Progenitor cell of endocrine pancreas (in vitro differentiated cells): ENCODE measurements at places on chromosomes 6 and 20. TPM values are rescaled to one million over a fixed set of nuclear protein-coding genes. Genes with fewer than 3 reads are reported as not detected.

Gene RIMS4
- 6.3 and 8.2 TPM in 2 replicates for total RNA-seq

Gene DEFB115
- not detected in 2 replicates for total RNA-seq

Gene TSPO2
- total RNA-seq: not detected in 2 replicates

Gene KCNK16
- 32.9 and 35.2 TPM in 2 replicates for total RNA-seq

Gene OPRM1
- not detected in 2 replicates for total RNA-seq

Gene CRISP2
- not detected in 2 replicates for total RNA-seq

Gene SDCBP2
- total RNA-seq: 2.0 and 2.3 TPM in 2 replicates

Gene PRR18
- total RNA-seq: 0.60 and 0.93 TPM in 2 replicates

Gene LINC00237
- not detected in 2 replicates for total RNA-seq

Gene GSTA3
- total RNA-seq: not detected in 2 replicates

Gene RBPJL
- 1.4 and 1.5 TPM in 2 replicates for total RNA-seq

- no peak for DNase-seq
Observed at GRCh38 chr20:11216451-11217314, 542.9 kb upstream of the JAG1 start.

DNA sequence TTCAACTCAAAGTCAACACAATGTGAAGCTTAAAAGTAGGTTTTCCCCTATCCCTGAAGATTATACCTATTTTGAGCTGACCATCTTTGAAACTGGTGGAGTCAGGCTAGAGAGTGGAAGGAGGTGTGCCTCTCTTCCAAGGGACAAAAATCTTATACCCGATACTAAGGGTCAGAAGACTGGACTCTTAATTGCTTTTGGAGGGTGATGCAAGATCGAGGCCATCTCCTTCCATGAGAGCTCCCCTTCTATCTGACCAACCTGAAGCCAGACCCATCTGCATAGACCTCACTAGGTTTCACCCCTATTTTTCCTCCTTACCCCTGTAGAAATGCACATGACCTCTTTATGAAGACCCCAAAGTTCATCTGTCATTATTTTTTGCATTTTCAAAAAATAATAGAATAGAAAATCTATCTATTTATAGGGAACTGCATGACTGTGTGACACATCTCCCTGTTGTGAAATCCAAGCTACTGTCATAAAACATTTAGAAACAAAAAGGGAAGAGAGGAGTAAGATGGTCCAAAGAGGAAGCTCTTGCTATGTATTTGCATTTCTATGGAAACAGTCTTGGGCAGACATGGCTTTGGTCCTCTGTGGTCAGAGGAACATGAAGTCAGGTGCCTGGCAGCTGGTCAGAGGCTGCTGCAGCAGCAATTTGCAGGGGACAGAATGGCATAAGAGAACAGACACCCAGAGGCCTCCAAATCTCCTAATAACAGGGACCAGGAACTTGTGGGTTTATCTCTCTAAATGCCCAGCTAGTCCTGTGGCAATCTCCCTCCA lies 349.2 kb downstream of the MAFB start:
- no peak for DNase-seq

GRCh38 chr6:90895299-90896074 lies 308.6 kb upstream of the MAP3K7 start:
- no peak for DNase-seq

- no peak for DNase-seq
Observed at GRCh38 chr6:34697544-34697836, 923 bp upstream of the ILRUN start.

- DNase-seq: no peak
Observed at GRCh38 chr6:38974389-38975151, 74.0 kb upstream of the GLP1R start.

- DNase-seq: no peak
Observed at GRCh38 chr6:163793011-163793983, 378.8 kb downstream of the QKI start.

GRCh38 chr20:4052554-4052953 lies 37.2 kb upstream of the RNF24 start:
- DNase-seq: no peak

DNA sequence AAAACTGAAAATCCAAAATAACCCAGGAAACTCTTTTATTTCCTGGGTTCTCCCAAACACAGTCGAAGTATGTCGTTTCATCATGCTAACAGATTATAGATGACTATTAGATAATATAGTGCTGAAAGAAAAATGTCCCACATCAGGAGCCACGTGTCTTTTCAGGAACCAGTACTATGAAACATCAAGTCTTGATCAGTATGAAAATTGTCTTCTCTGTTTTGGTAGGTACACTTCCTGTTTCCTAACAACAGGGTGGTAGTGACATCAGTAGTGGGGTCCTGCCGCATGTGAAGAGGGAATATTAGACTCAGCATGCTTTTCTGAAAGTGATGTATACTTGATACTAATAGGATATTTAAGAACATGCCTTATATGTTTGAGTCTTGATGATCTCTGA lies 136.7 kb downstream of the HIVEP1 start:
- DNase-seq: no peak

DNA sequence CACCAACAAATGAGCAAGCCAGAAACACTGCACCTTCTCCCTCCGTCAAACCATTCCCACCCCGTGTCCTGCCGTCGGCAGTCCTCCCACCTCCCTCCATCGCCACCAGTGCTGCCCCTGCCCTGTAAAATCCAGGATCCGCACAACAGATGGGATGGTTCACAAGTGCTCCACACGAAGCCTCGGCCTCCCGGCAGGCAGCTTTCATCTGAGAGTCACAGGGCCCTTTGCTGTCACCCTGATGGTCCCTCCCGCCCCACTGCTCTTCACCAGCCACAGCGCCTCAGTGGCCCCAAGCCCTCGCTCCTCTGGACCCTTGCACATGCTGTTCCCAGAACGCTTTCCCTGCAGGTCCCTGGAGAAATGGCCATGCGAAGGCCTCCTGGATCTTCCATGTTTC lies 12.1 kb downstream of the SLC4A11 start:
- DNase-seq: no peak

GRCh38 chr6:163355426-163355991 lies 59.0 kb upstream of the QKI start:
- DNase-seq: no peak

GRCh38 chr20:32396646-32397160 lies 38.6 kb downstream of the ASXL1 start:
- DNase-seq: no peak

DNA sequence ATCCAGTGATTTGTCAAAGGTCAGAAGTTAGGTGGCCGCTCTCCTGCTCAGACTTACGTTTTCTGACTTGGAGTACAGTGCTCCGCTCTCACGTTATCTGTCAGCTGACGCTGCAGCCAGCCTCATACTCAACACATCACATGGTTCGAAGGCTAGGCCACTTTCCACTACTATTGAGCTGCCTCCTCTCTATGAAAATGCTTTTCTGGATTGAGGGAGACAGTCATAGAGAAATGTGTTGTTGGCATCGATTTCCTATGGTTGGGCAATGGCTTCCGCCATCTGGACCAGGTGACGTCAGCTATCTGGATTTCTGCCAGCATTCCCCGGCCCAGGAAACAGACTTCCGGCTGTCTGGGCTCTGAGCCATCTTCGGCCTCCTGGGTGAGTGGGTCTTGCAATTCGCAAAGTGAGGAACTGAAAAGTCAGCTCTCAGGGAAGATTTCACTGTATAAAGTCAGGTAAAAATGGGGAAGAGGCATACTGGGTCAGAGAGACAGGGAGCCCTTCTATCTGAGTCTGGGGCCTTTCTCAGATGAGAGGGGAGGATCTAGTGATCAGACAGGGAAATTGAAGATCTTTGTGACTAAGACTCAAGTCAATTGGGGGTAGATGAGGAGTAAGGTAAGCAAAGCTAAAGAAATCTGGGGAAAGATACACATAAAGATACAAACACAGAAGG lies 37.5 kb upstream of the IER3 start:
- DNase-seq: no peak

- no peak for DNase-seq
Observed at GRCh38 chr20:4854561-4854901, 132.8 kb downstream of the PRND start.

DNA sequence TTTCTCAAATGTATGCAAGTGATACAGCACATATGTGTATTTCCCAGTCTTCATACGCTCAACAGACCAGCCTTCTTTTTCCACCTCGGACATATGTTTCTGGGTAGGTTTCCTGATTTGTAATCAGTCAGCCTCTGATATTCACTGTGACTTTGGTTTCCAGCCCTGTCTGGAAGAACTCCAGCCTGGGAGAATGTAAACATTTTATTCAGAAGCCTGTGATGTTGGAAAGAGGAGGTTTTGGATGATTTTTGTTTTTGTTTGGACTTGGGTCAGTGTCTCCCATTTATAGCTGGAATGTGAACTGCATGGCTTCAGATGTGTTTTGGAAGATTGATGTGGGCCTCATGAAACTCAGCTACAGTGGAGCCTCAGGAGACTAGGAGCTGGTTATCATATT lies 172.2 kb upstream of the CENPW start:
- DNase-seq: no peak

DNA sequence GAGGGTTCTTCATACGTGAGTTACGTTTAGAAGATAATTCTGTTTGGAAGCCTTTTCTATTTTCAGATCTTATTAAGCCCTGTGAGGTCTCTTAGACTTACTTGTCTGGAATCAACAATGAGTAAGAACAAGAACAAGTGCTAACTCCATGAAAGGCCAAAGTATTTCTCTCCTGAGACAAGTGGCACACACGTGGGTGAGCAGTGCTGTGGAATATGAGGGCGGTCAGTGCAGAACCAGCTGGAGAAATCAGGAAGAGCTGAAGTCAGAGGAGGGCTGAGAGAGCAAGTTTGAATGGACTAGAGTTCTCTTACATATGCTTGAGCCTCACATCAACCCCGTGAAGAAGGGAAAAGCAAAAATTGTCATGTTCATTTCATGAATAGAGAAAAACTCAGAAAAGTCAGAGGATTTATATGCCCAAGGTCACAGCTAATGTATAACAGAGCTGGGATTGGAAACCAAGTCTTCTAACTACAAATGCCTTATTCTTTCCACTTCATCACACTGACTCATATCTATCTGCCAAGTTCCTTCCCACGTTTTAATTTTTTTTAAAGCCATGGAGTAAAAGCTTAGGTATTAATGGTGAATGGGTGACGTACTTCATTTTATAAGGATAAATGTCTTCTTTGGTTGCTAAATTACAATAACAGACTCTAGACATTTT lies 201.3 kb upstream of the DTNBP1 start:
- DNase-seq: no peak

GRCh38 chr6:18042536-18043145 lies 55.2 kb upstream of the KIF13A start:
- no peak for DNase-seq

DNA sequence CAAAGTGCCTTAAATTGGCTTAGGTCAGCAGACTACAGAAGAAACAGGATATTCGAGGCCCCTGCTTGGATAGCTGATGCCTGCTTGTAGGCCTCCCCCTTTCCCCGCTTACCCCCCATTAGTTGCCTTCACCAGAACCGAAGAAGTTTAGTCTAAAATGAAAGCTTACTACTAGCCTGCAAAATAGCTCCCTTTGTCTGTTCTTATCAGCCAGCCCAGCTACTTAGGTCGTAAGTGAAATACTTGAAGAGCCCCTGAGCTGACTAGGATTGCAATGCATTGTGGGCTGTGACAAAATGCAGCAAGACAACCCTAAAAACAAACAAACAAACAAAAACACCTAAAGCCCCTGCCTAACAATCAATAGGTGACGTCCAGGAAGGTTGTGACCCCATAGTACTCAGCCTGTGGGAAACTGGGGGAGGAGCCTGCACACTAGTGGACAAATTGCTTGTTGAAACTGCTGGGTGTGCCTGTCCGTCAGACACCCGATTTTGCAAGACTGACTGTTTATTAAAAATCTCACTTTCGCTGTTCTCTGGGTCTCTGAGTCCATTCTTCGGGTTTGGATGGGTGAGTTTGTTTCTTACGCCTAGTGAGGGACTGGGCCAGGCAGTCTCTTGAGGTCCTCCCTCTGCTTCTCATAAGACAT lies 105.0 kb upstream of the DUSP22 start:
- no peak for DNase-seq

GRCh38 chr20:58022711-58023110 lies 205.7 kb downstream of the ANKRD60 start:
- no peak for DNase-seq

DNA sequence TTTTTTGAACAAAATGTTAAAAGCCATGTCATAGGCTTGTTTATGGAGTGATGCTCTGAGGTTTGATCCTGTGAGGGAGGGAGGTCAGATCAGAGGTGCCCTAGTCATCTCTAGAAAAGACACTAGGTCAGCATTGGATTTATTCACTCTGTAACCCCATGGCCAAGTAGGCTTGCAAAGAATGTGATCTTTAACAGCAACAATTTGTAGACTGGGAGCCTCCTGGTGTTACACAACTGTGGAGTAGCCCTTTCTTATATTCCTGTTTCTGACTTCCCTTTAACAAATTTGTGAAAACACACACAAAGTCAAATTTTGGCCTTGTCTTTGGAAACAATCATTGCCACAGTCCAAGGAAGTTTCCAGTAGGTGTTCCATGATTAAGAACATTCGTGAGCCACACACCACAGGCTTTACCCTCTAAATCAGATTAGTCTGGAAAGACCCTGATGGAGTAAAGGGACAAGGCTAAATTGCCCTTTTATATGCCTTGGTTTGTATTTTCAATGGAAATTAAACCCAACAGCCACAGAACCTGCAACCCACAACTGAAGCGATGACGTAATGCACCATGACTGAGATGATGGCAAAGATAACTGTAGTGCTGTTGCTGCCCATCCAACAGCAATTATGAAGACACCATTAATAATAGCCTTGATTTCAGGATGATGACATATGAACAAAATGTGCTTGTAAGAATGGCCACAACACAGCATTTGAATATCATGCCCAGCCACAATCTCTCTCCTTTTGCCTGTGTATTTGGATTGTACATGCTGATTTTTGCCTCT lies 22.1 kb downstream of the SCP2D1 start:
- no peak for DNase-seq

DNA sequence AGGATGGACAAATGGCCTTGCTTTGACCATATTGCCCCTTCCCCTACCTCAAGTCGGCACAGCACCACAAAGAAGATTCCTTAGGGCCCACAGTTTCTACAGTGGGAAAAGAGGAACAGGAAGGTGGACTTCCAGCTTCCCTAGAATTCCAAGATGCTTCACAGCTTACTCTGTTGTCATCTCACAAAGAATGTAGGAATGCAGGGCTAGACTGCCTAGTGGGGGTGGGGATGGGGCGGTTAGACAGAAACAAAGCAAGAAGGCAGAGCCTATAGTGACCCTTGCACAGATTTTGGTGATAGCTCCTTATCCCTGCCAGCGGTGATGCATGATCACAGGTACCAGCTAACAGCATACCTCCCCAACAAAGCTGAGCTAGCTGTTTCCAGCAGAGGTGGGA lies 607.6 kb upstream of the MAN1A1 start:
- DNase-seq: no peak

DNA sequence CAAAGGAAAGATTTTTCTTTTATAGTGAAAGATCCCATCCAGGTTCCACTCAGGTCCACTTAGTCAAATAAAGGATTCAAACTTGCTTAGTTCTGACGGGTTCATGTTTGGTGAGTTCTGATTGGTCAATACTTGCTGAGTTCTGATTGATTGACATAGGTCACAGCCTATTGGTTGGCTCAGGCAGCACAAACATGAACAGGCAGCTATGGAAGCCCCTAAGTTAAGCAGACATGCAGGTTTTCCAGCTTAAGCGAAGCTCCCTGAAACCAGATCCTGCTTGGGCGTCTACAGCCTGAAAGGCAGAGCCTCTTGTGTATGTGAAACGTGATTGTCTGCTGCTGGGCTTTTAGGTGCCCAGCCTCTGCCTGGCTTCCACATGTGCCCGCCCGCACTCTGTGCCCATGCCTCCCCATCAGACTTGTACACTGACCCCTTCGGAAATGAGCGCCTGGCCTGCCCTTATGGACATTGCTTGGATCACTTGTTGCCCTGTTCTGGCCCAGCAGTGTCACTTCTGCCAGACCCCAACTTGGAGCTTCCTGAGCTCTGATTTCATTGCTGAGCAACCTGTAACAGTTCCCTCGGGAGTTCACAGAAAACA lies 45.4 kb upstream of the ECI2 start:
- DNase-seq: no peak
